ENCODE measurements at places on chromosomes 3 and 15. TPM values are rescaled to one million over a fixed set of nuclear protein-coding genes. Genes with fewer than 3 reads are reported as not detected.
A peak's percentile ranks its signal among the peaks of the same experiment; 100 is the strongest.

ACTRT3 gene
- 2.3 TPM for total RNA-seq

EPHB1 gene
- total RNA-seq = 0.23 TPM

- H3K4me3 ChIP-seq = no peak overlapping the region
- peaks cover 7% of the 10 kb centered on the region for H3K36me3 ChIP-seq
- H3K4me1 ChIP-seq = no peaks in the 10 kb centered on the region
- no peak overlapping the region for H3K27ac ChIP-seq
- no peaks in the 10 kb centered on the region for H3K27me3 ChIP-seq
These were observed 57.4 kb downstream of the ZNF280D start for GRCh38 chr15:56675930-56676329.

- no peak for DNase-seq
- H3K27ac ChIP-seq = no peak overlapping the region
- no peaks in the 10 kb centered on the region for H3K36me3 ChIP-seq
- no peak overlapping the region for H3K4me3 ChIP-seq
These were observed 123.5 kb upstream of the PTX3 start for GRCh38 chr3:157313186-157313585.

DNA sequence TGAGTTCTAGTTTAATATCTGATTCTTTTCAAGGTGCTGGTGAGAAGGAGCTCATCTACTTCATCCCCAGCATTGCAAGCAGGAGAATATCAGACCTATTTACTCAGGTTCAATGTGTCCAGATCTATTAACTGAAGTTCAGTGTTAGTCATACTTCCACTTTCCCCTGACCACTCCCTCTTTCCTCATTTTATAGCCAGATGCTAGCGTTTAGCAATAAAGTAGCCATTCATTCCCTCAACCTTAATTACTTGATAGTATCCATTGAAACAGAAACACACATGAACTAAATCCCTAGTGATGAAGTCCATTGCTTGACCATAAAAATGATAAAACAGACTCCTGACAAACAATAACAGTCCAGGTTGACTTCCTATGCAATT, 60.0 kb downstream of the RPL22L1 start:
- no peaks in the 10 kb centered on the region for H3K4me1 ChIP-seq
- H3K36me3 ChIP-seq = no peaks in the 10 kb centered on the region
- DNase-seq = no peak
- no peaks in the 10 kb centered on the region for H3K27me3 ChIP-seq

GRCh38 chr3:133448478-133449122, 48.7 kb downstream of the BFSP2 start:
- no peak overlapping the region for H3K27ac ChIP-seq
- H3K36me3 ChIP-seq = no peaks in the 10 kb centered on the region
- no peaks in the 10 kb centered on the region for H3K27me3 ChIP-seq
- peaks cover 24% of the 10 kb centered on the region for H3K4me1 ChIP-seq
- DNase-seq = no peak

GRCh38 chr3:100088735-100089368, 25.4 kb downstream of the FILIP1L start:
- H3K4me3 ChIP-seq = no peak overlapping the region
- H3K27ac ChIP-seq = no peak overlapping the region
- DNase-seq = no peak
- H3K36me3 ChIP-seq = no peaks in the 10 kb centered on the region

- peak overlapping the region; percentile 65 for H3K27ac ChIP-seq
- peak overlapping the region; percentile 12 for H3K4me3 ChIP-seq
- no peak for DNase-seq
- no peaks in the 10 kb centered on the region for H3K27me3 ChIP-seq
- H3K4me1 ChIP-seq = peaks cover 9% of the 10 kb centered on the region
These were observed 1.5 kb downstream of the CHSY1 start for GRCh38 chr15:101250341-101250831.

Measured in liver (tissue), 10 donors.